ENCODE measurements at places on chromosomes 1 and 21.
A peak's percentile ranks its signal among the peaks of the same experiment; 100 is the strongest.

GRCh38 chr21:43702785-43703034 lies 16.2 kb upstream of the PDXK start:
- ATAC-seq: no peak

DNA sequence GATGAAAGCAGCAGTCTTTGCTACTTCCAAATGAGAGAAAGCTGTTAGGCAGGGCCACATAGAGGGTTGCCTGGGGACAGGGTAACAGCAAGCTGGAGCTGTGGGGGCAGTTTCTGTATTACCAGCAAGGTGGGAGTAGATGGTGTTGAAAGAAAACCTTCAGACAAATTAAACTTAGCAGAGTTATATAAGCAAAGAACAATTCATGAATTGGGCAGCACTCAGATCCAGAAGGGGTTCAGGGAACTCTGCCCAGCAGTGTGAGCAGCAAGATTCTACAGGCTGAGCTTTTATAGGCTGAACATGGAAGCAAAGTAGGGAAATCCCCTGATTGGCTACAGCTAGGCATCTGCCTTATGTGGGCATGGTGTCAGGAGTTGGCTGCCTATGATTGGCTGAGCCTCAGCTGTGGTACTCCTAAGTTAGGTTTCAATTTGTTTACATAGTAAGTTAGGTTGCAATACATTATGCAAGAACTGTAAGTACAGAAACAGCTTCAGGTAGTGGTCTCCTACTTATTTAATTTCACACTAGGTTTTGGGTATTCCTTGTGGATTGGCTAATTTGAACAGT lies 64.1 kb upstream of the TMPRSS2 start:
- ATAC-seq: no peak

DNA sequence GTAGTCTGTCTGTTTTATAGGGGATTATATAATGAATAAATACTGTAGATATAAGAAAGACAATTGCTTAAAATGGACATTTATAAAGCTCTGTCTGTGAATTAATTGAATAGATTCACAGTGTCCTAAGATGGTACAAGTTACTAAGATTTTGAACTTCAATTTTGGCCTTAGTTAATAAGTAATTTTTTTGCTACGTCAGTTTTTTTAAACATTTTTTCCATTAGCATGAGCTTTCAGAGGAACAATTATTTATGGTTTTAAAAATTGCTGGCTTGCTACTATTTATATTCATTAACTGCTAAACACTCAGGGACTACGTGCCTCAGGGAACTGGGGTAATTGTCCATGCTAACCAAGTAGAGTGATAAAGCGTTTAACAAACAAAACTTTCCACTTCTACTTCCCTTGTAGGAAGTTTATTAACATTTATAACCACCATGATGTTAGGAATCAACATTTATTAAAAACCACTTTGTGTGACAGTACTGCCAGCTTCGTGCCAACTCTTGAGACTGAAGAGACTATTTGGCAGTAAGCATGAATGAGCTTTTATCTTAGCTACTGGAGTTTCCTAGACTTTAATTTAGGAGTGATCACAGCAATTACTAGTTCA lies 65.4 kb upstream of the PTGS2 start:
- ATAC-seq: no peak

GRCh38 chr1:227961651-227962466 lies 14.1 kb upstream of the WNT9A start:
- ATAC-seq: no peak

- peak; percentile 23 for ATAC-seq
These were observed 738 bp downstream of the CAMK1G start for GRCh38 chr1:209584231-209584672.

DNA sequence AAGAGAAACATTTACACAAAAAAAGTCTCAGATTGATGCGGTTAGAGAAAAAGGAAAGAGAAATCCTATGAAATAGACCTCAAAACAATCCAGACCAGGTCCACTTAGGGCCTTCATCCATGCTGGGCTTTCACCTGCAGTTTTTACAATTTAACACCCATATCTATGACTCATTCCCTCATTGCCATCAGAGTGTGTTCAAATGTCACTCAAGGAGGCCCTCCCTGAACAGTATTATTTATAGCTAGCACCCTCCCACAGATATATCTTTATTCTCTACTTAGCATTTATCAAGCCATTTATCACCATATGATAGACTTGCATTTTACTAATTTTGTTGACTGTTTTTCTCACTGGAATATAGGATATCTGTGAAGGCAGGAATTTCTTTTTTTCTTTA lies 824 bp upstream of the KRTAP21-3 start:
- ATAC-seq: no peak

DNA sequence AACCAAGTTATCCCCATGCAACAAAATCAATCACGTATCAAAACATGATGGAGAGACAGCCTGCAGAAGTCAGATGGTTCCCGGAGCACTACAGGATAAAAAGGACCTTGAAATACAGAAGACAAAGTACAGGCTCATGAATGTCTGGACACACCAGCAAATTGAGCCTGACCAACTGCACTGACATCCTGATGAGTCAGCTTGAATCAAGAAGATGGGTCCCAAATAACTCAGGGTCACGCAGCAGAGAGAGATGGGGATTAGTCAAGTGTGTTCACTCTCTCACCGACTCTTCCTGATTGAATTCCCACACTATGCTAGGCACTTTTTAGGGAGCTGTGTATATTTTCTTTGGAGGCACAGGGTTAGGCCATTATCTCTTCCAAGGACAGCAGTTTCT lies 71.1 kb upstream of the DIRAS3 start:
- ATAC-seq: peak; percentile 67

DNA sequence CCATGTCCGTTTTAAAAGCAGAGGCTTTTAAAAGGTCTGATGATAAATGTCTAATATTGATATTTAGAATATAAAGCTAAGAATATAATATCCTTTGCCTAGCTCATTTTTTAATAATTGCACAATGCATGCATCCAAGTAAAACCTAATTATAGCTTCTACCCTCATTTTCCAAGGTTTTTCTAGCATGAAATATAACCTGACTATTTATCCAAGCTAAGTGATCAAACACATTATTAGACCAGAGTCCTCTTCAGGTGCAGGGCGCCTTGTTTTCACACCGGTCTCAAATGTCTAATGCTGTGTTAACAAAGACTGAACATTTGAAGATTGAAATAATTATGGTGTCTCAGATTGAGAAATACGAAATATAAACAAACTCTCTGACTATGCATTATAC lies 648.9 kb upstream of the CXADR start:
- ATAC-seq: no peak

GRCh38 chr1:48611841-48612240 lies 139.8 kb upstream of the SPATA6 start:
- ATAC-seq: no peak

GRCh38 chr1:18417316-18418269 lies 63.1 kb upstream of the KLHDC7A start:
- no peak for ATAC-seq

DNA sequence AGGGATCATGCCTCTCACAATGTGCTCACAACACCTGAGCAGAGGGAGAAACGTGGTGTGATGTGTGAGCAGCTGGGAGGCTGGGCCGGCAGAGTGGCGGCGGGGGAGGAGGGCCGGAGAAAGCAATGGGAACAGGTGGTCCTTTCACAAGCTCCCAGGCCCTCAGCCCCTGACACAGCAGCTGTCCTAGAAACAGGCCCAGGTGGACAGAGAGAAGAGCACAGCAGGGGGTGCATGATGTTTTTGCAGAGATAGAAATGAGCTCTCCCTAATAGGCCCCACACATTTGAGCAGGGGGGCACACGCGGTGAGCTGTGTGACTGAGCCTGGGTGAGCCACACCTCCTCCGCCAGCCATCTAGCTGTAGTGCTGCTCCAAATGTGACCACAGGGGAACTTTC lies 7.6 kb upstream of the RGS16 start:
- no peak for ATAC-seq

GRCh38 chr21:30839304-30839703 lies 9.7 kb upstream of the KRTAP7-1 start:
- peak; percentile 92 for ATAC-seq

GRCh38 chr1:147717051-147717705 lies 43.2 kb downstream of the GJA5 start:
- no peak for ATAC-seq

GRCh38 chr1:225919906-225920305 lies 4.1 kb downstream of the PYCR2 start:
- ATAC-seq: peak; percentile 45
